Central memory CD4-positive, alpha-beta T cell (primary cell): ENCODE measurements at places on chromosomes 11 and 22.

GRCh38 chr11:61357233-61357893, 4.3 kb downstream of the CYB561A3 start:
- no peak for DNase-seq

GRCh38 chr22:36160499-36160942, at the start of gene APOL3:
APOL3 (minus strand) TSS chr22:36160755; CDS start chr22:36149055, 11,700 bp downstream.
- peak; percentile 62 for DNase-seq

- no peak for DNase-seq
Measured at GRCh38 chr22:37204045-37204655, 8.1 kb downstream of the SSTR3 start.

DNA sequence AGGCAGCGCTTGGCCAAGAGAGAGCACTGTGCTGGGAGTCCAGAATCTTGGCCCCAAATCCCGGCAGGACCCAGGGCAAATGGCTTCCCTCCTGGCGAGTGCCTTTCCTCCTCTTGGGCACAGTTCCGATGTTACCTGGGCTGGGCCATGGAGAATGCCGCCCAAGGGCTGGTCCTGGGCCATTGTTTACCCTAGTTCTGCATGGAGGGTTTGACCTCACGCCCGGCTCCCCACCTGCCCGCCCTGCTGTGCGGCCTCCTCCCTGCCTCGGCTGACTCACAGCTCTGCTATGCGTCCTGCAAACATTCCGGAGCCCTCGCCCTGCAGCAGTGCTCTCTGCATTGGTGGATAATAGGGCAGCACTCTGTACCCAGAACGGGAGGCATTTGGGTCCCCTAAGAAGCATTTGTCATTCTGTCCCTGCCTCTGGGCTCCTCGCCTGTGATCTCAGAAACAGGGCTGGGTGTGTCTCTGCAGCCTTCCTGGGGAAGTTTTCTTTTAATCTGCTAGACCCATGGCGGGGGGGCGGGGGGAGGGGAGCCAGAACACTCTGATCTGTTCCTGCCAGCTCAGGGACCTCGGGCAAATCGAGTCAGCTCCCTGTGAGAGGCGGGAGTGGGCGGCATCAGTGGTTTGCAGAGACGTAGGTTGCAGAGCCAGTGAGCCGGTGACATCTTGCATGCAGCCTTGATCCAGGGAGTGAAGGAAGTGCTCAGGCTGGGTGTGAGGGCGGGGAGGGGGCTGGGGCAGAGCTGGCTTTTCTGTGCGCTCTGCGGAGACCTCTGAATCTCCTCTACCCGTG, 32.9 kb upstream of the SMIM38 start:
- DNase-seq = peak; percentile 45

DNA sequence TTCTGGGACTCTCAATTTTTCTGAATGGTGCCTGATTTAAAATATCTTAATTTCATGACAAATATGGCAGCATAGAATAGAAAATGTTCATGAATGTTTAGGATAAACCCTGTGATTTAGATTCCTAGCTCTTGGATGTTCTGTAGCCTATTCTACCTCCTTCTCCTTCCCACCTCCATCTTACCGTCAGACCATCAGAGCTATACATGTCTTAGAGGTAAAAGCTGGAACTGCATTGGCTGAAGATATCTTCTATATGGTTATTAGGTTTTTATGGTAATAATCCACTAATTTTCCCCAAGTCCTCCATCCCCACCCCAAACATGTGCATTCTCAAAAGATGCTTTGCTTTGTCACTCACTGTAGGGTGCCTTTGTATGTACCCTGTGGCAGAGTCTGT, 46.9 kb upstream of the CSTF3 start:
- no peak for DNase-seq
